AG09309 (cell line): ENCODE measurements at places on chromosomes 13 and 19.

- DNase-seq, result no peak
Observed at GRCh38 chr19:56079609-56080008, 41.5 kb downstream of the ZNF787 start.

DNA sequence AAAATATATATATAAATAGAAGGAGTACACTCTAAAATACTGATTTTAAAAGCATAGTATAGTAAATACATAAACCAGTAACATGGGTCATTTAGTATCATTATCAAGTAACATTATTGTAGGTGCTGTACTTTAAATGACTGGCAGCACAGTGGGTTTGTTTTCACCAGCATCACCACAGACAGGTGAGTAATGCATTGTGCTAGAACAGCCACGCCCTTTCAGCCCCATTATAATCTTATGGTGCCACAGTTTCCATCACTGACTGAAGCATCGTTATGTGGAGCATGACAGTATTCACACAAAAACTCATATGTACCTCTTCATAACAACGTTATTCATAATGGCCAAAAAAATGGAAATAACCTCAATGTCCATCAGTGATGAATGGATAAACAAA lies 88.3 kb downstream of the DHRS12 start:
- no peak for DNase-seq

DNA sequence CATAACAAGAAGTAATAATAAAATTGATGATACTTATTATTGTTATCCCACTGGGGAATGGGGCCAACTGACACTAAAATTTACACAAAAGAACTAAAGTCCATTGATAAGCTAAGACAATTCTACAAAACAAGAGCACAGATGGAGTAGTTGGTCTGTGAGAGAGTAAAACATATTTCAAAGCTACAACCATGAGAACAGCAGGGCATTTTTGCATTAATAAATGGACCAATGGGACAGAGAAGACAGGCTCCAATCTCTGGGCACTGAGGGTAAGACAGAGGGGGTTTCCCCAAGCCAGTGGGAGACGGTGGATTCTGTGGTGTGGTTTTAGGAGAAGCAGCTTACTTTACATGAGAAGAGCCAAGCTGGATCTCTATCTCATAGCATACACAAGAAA lies 14.4 kb downstream of the KANK2 start:
- DNase-seq, result no peak

- DNase-seq, result no peak
Observed at GRCh38 chr13:21625366-21625765, 21.4 kb upstream of the MICU2 start.

DNA sequence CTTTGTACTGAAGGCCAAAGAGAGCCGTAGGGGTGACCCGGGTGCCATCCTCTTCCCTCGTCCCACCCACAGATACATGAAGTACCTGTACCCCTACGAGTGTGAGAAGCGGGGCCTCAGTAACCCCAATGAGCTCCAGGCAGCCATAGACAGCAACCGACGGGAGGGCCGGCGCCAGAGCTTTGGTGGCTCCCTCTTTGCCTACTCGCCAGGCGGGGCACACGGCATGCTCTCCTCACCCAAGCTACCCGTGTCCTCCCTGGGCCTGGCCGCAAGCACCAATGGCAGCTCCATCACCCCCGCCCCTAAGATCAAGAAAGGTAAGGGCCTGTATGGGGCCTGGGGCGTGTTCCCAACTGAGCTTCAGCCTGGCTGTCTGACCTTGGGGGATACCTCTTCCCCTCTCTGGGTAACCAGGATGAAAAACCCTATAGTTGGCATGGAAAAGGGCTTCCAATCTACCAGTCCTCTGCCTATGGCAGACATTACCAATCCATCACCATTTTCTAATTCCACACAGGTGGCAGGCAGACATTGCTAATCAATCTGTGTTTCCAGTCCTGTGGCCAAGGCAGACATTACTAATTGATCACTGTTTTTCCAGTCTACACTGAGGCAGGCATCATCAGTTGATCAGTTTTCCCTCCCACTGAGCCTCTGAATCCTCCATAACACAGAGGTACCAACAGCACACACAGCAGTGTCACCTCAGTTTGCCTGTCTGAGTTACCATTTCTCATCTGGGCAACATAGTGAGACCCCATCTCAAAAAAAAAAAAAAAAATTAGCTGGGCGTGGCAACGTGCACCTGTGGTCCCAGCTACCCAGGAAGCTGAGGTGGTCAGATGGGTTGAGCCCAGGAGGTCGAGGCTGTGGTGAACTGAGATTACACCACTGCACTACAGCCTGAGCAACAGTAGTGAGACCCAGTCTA lies 19.1 kb upstream of the WDR18 start:
- DNase-seq, result no peak

DNA sequence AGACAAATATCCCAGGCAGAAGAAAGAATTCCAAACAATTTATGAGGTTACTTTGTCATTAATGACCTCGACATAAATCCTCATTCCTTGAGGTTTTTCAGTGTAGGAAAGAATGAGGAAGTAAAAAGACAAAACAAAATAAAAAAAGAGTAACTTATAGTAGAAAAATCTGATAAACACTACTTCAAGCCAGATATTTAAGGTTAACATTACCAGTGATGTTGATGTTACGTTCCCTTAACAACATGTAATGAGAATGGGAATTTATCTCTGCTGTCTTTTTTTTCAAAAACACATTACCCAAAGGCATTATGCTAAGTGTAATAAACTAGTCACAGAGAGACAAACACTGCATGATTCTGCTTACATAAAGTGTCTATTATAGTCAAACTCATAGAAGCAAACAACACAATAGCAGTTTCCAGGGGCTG lies 935.1 kb downstream of the SLITRK1 start:
- no peak for DNase-seq

DNA sequence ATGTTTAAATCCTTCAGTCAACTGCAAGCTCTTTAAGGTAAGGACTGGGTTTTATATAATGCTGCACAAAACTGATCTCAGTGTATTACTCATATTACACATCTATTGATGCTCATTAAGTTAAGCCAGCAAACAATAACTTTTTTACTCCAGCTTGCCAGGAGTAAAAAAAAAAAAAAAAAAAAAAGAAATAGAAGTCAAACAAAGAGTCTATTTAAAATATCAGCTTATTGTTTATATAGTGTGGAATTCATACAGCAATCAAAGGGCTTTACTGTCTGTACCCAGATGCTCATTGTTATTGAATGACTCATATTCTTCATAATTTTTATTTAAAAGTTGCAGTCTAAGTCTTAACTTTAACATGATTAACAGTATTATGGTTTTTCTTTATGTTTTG lies 21.8 kb upstream of the KBTBD7 start:
- no peak for DNase-seq

DNA sequence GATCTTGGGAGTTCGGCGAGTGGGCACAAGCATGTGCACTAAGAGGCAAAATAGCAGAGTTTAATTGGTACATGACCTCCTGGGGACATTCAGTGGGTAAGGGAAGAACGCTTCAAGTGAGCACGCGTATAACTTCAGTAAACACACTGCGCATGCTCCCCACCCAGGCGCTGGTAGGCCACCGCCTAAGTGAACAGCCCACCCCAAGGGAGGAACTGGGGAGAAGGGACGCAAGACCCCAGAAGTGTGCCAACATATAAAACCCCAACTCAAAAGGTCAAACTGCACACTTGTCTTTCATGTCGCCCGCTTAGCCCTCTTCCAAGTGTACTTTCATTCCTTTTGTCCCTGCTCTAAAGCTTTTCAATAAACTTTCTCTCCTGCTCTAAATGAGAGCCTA lies 10.5 kb upstream of the NTN5 start:
- no peak for DNase-seq

GRCh38 chr13:108897955-108898354 lies 268.5 kb downstream of the MYO16 start:
- no peak for DNase-seq

DNA sequence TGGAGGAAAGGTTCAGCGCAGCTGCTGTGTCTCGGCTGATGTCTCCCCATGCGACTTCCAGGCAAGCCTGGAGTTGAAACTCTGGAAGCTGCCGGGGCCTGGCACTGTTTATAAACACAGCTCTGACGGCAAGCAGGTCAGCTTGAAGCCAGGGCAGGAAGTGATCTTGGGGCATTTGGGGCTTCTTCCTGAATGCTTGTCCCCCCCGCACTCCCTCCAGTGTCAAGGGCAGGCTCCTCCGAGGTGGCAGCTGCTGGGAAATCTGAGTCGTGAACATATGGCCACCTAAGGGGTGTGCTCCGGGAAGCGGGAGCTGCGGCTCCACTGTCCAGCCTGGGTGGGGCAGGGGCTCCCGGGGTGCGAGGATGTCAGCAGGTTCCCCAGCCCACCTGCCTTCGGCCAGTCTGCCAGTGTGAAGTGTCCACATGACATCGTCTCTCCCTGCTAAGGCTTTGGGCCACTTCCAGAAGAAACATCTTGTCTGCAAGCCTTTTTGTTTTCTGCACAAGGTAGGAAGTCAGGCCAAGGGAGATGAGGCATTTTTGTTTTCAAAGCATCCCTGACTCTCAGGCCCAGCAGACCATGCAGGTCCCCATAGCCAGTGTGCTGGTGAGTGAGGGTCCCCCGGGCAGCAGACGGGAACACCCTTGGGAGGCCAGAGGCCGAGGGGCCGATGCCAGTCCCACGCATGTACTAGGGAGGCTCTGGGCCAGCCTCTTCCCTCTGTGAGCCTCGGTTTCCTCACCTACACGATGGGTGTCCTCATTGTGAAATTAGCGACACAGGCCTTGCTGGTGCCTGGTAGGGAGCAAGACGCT lies 2.7 kb downstream of the PIAS4 start:
- DNase-seq, result no peak

DNA sequence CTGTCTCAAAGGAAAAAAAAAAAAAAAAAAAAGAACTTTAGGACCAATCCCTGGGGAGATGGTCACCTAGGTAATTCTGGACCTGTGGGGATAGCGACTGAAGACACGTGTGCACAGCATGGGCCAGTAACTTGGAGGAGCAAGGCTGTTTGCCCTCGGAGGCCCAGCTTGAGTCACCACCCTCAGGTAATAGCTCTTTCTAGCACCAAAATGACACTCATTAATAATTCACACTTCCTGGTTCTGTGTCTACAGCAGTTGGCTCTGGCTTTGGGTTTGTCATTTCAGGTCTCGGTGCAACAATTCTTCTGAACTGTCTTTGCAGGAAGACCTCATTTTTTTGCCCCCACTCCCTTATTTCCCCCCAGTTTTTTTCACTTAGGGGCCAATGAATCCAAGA lies 3.9 kb upstream of the ATP11A start:
- DNase-seq, result no peak

GRCh38 chr13:20989656-20990321 lies 71.6 kb downstream of the LATS2 start:
- DNase-seq, result no peak

DNA sequence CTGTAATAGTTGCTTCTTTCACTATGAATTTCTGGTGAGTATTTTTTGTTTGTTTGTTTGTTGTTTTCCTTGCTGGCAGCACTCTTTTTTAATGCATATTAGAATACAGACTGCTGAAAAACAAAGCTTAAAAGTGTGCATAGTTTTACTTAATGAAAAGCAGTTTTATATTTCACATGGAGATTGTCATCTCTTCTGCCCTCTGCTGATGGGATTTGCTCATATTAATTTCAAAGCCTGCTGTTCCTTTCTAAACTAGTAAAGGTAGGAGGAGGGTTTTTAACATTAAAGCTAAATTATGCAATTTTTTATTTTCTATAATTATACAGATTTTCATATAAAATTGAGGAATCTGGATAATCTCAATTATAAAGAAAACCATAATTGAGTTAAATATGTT lies 692.6 kb upstream of the SLITRK1 start:
- DNase-seq, result peak; percentile 11

DNA sequence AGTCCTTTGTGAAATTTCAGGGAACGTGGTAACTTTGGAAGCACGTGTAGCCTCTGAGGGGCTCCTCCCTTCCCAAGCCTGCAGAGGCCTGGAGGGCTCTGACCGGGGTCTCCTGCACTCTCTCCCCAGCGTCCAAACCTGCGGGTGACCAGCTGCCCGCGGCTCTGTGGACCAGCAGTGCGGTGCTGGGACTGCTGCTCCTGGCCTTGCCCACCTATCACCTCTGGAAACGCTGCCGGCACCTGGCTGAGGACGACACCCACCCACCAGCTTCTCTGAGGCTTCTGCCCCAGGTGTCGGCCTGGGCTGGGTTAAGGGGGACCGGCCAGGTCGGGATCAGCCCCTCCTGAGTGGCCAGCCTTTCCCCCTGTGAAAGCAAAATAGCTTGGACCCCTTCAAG lies 2.7 kb upstream of the TPGS1 start:
- no peak for DNase-seq

DNA sequence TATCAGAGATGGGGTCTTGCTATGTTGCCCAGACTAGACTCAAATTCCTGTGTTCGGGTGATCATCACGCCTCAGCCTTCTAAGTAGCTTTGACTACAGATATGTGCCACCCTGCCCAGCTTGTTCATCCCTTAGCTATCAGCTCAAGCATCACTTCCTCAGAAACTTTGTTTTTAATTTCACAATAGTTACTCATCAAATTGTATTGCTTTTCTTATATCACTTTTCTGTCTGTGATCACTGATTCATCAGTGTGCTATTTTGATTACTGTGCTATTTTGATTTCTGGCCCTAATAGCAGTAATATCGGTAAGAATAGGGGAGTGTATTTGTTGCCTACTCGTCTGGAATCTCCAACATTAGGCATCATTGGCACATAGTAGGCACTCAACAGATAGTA lies 878.6 kb upstream of the PCDH20 start:
- DNase-seq, result no peak

DNA sequence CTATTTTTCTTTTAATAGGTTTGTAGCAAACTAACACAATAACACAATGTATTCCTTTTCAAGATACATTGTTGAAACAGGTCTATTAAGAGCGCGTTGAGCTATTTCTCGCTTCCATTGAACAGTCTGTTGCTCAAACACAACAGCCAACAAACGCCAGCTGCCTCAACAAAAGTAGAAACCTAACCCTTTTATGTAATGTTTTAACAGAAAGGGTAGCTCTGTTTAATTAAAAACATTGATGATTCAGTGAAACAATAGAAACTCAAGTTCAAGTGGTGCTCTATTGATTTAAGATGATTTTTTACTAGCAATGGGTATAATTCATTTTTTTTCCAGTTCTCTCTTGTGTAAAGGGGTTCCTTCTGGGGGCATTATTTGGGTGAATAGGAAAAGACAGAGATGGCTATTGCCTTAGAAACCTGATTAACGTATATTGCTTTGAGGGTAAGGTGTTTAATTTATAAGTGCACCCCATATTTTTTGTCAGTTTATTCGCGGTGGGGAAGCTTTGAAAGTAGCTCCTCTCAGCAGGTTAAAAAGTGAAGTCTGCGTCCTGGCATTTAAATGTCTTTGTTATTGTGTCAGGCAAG lies 14.9 kb downstream of the ZIC2 start:
- DNase-seq, result no peak
